Regular cardiac myocyte (primary cell): ENCODE measurements at places on chromosomes 5 and 9. TPM values are rescaled to one million over a fixed set of nuclear protein-coding genes. Genes with fewer than 3 reads are reported as not detected.

The PALM2AKAP2 gene
- 37.2 and 42.3 TPM in 2 replicates for total RNA-seq

The SH2D3C gene
- 0.19 and 0.85 TPM in 2 replicates for total RNA-seq

The LHX3 gene
- under 0.01 TPM in 1 of 2 replicates, not detected in the other for total RNA-seq

The SLC28A3 gene
- 0.58 and 1.1 TPM in 2 replicates for total RNA-seq

The QRFP gene
- not detected in 2 replicates for total RNA-seq

The GRAMD2B gene
- total RNA-seq = 17.8 and 34.7 TPM in 2 replicates

The SHC3 gene
- total RNA-seq = 17.8 and 22.3 TPM in 2 replicates

The HMCN2 gene
- total RNA-seq = under 0.01 TPM in 1 of 2 replicates, not detected in the other

The LAMC3 gene
- total RNA-seq = under 0.01 TPM in 2 replicates

The MEIKIN gene
- under 0.01 TPM in 1 of 2 replicates, not detected in the other for total RNA-seq

The CDH10 gene
- 1.9 and 3.9 TPM in 2 replicates for total RNA-seq

The ELOVL7 gene
- under 0.01 and 0.28 TPM in 2 replicates for total RNA-seq

The GDNF gene
- 0.19 and 1.1 TPM in 2 replicates for total RNA-seq

The DRD1 gene
- total RNA-seq = under 0.01 TPM in 1 of 2 replicates, not detected in the other

The PHYHD1 gene
- 5.0 and 5.9 TPM in 2 replicates for total RNA-seq

The ANKRD34B gene
- total RNA-seq = not detected in 2 replicates
